ENCODE measurements at places on chromosomes 7 and 10.
A peak's percentile ranks its signal among the peaks of the same experiment; 100 is the strongest.

- DNase-seq = no peak
Observed at GRCh38 chr7:41917-42565, 150.3 kb upstream of the FAM20C start.

- DNase-seq = no peak
Observed at GRCh38 chr10:119370972-119371703, 163.8 kb downstream of the GRK5 start.

- no peak for DNase-seq
Observed at GRCh38 chr7:34064519-34065158, 159.3 kb downstream of the BMPER start.

DNA sequence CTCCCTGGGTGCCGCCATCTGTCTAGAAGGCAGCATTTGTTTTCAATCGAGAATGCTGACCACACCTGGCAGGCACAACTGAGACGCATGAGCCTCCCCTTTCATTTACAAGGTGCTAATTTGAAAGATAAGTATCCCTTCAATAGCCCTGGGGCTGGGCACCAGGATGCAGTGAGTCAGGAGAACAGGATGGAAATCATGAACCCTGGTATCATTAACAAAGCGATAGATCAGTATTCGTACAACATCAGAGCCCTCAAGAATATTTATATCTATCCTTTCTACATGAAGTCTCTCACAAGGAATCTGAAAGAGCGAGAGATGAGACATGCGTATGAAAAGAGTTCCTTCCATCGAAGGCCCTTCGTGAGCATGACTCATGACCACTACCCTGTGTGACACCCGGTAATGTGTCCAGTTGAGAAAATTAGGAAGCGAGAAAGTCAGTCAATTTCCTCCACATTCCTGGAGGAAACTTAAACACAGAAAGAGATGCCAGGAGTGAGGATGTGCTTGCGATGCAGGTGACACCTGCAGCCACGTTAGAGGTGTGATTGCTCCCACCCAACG, 123.1 kb upstream of the PITRM1 start:
- DNase-seq = no peak

- no peak for DNase-seq
Observed at GRCh38 chr7:69814421-69814962, 216.2 kb downstream of the AUTS2 start.

DNA sequence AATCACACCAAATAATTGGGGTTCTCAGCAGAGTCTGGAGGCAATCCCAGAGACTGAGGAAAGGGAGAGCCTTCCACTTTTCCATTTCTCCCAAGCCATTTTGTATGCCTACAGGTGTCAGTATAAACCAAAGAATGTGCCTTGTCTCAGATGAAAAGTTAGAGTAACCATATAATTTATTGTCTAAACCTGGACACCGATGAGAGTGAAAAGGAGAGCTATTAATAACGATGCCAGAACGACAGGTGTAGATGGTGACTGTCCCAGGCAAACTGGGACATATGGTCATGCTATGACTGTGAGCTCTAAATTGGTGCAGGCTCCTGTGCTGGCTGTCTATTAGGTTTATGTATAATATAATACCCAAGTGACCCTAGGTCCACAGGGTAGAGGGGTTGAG, 219.6 kb downstream of the ARHGAP12 start:
- no peak for DNase-seq

- DNase-seq = peak; percentile 82
Observed at GRCh38 chr10:75399461-75400162, 2.0 kb downstream of the ZNF503 start.
